ENCODE measurements at places on chromosomes 1 and 21.

- DNase-seq = no peak
These were observed 255.1 kb downstream of the NFIA start for GRCh38 chr1:61337441-61337951.

DNA sequence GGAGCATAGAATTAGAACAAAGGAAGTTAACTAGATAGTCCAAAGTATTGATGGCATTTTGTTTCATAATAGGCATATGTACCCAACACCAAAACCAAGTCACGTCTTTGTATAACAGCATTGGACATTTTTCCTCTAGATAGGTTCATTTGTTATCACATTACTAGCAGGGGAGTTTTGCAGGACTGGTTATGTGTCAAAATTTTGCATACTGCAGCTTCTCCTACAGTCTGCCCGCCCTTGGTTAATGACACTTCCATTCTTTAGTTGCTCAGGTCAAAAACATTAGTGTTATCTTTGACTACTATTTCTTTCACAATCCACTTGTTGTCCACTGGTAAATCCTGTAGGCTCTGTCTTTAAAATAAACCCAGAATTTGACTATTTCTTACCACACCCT is 8.9 kb downstream of the CAPZA1 start:
- no peak for DNase-seq

DNA sequence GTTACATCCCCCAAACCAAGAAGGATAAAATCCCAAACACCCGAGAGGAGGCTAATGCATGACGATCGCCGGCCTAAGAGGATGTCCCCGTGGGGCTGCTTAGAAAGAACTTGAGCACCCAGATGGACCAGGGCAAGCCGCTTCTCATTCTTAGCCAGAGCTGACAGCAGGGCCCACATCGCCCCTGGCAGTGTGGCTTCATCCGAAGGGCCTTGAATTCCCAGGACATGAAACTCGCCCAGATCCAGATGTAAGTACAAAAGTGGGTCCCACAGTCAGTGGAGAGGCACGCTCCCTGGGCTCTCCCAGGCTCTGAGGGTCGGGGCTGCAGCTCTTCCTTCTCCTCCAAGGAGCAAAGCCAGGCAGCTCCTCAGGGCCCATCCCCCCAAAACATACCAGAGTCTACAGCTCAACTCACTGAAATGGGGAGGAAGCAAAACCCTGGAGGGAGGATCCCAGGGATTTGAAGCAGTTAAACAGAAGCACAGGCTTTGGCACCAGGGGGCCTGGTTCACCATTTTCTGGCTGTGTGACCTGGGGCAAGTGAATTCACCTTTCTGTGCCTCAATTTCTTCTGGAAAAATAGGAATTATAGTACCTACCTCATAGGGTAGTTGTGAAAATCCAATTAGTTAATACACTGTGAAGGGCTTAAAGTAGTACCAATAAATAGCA is 85.6 kb downstream of the MAN1C1 start:
- DNase-seq = no peak

GRCh38 chr1:92842082-92843045 is 10.5 kb downstream of the RPL5 start:
- no peak for DNase-seq

- no peak for DNase-seq
These were observed 238.6 kb downstream of the DUSP10 start for GRCh38 chr1:221503268-221503667.

- no peak for DNase-seq
These were observed 78.0 kb downstream of the PTPN14 start for GRCh38 chr1:214473387-214473786.

DNA sequence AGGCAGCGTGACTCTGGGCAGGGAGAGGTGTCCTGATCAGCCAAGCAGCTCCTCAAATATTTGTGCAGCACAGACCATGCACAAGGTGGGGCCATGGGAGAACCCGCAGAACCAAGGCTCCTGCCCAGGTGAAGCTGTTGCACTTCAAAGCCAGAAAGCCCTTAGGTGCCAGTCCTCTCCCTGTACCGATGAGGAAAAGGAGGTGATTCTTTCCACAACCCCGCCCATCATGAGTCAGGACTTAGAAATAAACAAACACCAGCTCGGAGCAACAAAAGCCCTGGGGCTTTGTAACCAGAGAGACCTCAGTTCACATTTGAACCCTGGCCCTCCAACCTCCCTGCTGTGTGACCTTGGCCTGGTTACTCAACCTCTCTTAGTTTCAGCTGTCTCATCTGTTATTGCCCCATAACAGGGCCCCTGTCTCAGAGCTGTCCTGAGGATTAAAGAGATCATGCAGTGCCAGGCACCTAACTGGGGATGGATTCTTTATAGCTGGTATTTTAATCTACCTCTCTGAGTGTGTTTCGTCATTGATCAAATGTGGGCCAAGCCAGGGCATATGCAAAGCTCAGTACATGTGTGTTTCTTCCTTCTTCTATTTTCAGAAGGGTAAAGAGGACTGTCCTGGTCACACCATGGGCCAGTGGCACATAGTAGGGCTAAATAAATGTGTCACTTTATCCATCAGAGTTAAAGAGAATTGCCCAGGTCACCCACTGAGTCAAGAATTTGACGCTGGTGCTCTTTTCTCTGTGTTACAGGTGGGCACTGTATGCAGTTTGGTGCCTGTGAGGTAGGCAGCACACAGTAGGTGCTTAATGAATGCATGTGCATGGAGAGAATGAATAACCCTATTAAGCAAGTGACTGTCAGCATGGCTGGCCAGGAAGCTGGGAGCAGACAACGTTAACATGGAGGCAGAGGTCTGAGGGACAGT is 1.4 kb downstream of the LDLRAD1 start:
- no peak for DNase-seq

DNA sequence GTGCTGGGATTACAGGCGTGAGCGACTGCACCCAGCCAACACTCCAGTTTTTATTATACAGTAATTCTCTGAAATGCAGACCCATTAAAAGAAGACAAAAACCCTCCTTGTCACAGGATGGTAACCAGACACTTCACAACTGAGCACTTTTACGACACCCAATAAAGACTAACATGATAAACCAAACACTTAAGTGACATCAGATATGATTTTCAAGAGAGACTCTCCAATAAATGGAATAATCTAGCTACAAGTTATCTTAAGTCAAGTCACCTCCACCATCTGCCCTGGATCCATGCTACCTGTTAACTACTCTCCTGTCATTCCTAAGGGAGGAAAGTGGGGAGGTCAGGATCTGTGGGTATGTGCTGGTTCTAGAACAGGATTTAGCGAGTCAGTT is 5.6 kb downstream of the GNG12 start:
- DNase-seq = no peak

DNA sequence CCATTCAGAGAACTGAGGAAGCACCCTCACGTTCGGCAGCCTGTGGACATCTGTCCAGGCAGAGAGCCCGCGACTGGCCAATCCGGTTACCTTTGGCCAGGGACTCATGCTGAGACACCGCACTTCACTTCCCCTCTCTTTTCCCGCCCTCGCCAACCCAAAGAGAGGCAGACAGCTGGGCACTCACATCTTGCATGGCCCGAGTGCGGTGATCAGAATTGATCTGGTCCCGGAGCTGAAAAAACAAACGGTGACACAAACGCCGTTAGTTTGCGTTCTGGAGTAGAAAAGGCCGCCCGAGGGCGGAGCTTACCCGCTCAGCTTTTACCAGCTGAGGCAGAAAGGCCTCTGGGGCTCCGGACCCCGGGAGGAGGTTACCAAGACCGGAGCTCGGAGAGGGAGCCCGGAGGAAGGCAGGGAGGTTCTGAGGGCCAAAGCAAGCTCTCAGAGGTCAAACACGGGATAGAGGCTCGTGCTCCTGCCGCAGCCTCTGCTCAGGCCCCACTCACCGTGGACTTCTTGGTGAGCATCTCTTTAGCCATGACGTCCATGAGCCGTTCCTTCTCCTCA is 376 bp downstream of the SF3A3 start:
- no peak for DNase-seq

DNA sequence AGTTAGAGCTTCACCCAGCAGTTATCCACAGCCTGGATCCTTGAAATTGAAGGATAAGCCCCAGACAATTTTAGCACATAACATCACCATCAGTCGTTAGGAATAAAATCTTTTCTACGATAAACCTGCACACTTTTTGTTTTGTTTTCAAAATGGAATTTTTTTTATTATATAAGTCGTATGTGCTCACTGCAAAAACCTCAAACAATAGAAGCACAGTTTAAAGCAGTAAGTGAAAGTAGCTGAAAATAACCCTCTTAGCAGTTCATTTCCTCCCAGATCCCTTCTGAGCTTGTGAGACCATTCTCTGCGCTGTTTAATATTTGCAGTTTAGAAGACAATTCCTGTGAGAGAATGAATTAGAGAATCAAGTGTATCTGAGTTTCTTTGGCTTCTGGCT is 38.3 kb downstream of the ELK4 start:
- no peak for DNase-seq

DNA sequence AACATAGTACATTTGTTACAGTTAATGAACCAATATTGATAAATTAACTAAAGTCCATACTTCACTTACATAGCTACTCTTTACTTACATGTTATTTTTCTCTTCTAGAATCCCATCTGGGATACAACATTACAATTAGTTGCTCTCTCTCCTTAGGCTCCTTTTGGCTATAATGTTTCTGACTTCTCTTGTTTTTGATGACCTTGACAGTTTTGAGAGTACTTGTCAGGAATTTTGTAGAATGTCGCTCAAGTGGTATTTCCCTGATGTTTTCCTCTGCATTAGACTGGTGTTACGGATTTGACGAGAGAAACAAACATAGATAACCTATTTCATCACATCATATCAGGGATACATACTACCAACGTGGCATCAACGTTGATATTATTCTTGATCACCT is 925.4 kb upstream of the TMPRSS15 start:
- DNase-seq = no peak

DNA sequence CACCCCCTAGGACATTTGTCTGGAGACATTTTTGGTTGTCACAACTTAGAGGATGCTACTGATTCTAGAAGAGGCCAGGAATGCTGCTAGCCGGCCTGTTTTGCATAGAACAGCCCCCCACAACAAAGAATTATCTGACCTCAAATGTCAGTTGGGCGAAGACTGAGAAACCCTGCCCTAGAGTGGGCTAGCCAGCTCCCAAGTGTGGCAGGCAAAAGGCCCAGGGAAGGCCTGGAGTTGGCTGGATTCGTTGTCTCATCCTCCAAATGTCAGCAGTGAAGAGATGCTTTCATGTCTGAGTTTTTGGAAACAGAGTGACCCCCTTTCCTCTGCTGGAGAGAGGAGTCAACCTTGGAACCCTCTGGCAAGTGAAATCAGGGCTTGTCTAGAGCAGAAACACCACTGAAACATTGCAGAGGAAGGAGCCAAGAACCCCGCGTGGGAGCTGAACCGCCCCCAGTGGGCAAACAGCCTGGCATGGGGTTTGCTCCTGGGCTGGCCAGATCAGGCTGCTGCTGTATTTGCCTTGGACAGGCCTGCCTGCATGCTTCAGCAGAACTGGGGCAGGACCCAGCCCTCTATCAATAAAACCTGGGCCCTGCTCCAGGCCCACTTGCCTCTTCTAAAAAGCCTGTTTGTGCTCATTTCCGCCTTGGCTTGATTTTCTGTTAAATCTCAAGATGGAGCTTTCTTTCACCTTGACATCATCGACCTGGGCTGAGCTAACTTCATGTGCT is 32.9 kb downstream of the RASSF5 start:
- DNase-seq = no peak

DNA sequence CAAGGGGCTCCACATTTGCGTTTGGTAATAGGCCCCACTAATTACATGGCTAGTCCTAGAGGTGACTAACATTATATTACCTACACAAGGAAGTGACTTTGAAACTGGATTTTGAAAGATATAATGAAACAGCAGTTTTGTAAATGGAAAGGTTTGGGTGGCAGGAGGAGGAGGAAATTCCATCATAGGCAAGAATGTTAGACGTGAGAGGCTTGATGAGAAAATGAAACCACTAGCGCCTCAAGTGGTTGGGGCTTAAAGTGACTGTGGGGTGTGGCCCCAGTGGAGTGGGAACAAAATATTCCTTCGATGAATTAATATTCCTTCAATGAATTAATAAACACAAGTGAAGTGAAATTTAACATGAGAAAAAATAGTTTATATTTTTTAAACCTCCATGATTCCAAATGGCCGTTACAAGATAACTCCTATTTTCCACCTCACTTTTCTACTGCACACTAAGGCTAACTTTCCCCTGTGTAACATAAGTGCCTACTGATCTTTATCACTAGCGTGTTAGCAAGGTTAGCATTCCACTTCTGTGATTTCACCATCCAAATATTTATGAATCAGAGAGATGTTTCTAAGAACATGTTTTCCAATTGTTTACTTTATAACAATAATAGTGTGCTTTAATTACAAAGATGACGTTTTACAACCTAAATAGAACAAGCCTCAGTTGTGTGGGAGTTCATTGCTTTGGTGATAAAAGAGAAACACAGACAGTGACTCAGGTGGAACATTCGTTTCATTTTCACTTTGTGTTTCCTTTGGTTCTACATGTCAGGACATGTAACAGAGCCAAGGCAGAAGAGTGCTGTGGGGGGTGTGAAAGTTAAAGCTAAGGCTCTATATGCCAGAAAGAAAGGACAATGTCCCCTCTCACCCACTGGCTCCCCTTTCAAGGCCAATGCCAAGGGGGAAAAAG is 12.5 kb upstream of the ATF3 start:
- peak; percentile 21 for DNase-seq

- no peak for DNase-seq
These were observed 1784.5 kb downstream of the MRPL39 start for GRCh38 chr21:23822760-23823159.

GRCh38 chr21:21622460-21623234 is 624.4 kb downstream of the NCAM2 start:
- DNase-seq = no peak

DNA sequence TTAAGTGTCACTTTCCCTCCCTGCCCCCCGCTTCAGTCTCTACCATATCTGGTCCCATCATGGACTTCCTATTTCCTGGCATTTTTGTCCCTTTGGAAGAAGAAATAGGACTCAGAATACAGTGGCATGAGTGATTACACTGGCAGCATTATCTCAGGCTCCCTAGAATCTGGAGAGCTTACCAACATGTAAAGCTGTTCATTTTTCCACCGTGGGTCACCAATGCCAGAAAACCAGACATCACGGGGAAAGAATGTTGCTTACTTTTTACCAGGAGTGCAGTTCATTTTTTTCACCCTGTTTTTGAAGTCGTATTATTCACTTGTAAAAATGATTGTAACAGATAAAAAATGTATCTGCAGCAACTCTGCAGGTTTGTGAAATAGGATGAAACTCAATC is 44.8 kb downstream of the BACH1 start:
- DNase-seq = no peak

GRCh38 chr1:68111519-68112436 is 61.4 kb upstream of the DIRAS3 start:
- no peak for DNase-seq

GRCh38 chr1:241638909-241639622 is 1.1 kb downstream of the CHML start:
- DNase-seq = no peak

All from stimulated activated CD4-positive, alpha-beta T cell treated with anti-CD3 and anti-CD28 coated beads, Interleukin-12 subunit alpha, Interleukin-12 subunit beta, amount 100 ng/mL, for 48 hours (primary cell).